ENCODE measurements at places on chromosomes 13 and 19.

GRCh38 chr13:77180011-77180410, 146.9 kb downstream of the MYCBP2 start:
- no peak for DNase-seq

DNA sequence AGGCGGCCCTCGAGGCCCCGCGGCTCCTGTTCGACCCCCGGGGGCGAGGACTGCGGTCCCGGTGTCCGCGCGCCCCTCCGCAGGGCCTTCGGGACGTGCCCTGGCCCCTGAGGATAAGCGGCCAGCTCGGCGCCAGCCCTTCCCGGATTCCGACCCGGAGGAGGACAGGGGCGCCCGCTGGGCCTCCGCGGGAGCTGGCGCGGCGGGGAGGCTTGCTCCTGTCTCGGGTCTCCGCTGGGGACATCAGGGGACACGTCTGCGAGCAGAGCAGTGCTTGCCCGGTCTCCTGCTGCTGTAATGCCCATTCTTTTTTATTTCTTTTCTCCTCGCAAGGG, 829 bp downstream of the B3GLCT start:
- DNase-seq, result peak; percentile 29

DNA sequence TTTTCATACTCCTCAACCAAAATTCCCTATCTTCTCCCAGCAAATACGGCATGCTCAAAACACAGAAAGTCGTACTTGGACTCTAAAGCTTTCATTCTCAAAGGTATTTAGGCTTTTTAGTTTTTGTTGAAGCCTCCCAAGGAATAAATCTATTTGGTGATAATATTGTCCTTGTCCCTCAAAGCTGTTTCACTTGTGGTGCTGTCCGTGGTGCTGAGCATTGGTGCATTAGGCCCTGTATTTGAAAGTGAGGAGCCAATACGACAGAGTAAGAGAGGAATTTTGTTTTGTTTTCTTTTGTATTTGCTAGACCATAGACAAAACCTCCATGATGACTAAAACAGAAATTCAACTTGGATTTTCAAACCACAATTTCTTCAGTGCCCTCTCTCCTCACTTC, 3.2 kb upstream of the LGALS13 start:
- DNase-seq, result no peak

GRCh38 chr19:6663236-6664201, 6.4 kb downstream of the TNFSF14 start:
- no peak for DNase-seq

DNA sequence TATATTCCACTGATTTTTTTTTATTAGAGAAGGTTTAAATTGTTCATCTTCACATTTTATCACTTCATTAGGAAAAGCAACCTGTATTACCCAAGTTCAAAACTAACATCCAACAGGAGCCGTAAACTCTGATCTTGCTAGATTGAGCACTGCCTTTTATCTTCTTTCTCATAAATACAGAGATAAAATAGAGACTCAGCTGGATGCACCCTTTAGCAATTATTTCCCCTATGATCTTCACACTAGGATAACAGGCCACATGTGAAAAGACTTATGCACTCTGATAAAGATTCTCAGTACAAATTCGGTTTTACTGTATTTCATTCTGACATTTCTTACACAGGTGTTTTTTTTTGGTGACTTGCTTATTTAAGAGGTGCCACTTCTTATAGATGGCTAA, 2438.2 kb upstream of the PCDH20 start:
- no peak for DNase-seq

- DNase-seq, result no peak
Observed at GRCh38 chr13:95289020-95289444, 12.2 kb downstream of the ABCC4 start.

- DNase-seq, result no peak
Observed at GRCh38 chr13:33740134-33740538, 77.8 kb upstream of the RFC3 start.

GRCh38 chr13:24215732-24216131, 55.2 kb downstream of the SPATA13 start:
- DNase-seq, result no peak

Measured in naive thymus-derived CD8-positive, alpha-beta T cell (primary cell).